ENCODE measurements at places on chromosomes 4 and X.

DNA sequence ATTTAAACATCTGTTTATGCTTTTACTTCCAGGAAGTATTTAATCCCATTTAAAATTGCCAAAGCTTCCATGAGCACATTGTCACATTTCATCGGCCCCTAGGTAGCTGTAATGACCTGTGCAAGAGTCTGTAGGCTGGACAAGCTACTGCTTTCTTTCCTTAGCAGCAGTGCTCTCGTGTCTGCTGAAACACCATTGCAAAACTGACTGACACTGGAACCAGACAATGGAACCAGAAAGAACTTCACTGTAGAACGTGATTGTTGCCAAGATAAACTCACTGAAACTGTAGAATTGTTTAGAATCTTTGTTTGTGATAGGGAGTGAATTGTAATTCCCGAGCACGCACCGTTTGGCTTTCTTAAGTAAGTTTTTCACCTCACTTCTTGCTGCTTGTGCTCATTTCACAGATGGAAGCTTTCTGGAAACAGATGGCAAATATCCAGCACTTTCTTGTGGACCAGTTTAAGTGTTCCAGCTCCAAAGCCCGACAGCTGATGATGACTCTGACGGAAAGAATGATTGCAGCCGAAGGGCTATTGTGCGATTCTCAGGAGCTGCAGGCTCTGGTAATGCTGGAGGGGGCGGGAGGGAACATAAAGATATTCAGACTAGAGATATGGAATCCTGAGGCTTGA is 36.9 kb downstream of the EVC start:
- DNase-seq = no peak

DNA sequence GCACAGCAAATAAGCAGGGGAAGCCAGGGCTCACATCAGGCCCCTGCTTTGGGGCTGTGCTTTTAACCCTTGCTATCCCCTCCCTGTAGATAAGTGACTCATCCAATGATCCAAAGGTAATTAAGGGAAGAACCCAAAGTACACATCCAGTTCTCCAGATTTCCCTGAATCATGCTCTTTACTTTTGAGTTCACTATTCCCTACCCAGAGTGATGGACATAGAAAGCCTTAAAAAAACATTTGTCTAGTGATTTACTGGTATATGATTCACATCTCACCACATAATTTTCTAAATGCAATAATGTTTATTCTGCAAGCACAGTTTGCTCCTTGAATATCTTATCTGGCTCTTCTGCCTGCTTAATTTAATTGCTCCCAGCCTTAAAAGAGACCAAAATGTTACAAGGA is 136.2 kb downstream of the PPP3CA start:
- no peak for DNase-seq

GRCh38 chrX:45806410-45807121 is 605.9 kb upstream of the DIPK2B start:
- no peak for DNase-seq

- DNase-seq = no peak
Observed at GRCh38 chrX:147179625-147180024, 365.1 kb upstream of the CXorf51A start.

DNA sequence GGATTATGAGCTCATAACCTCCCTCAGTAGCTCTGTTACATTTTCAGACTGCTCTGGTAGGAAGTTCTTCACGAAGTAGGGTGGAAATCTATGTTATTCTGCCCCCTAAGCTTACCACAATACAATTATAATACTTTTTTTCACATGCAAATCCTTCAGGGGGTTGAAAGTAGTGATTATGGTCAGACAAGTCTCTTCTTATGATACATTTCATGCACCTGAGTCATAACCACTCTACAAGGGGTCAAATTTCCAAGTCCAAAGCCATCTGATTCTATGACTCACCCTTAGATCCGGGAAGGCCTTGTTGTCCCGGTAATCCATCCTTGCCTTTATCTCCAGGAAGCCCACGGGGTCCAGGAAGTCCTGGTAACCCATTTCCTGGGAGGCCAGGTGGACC is 95.2 kb downstream of the ATG4A start:
- no peak for DNase-seq

DNA sequence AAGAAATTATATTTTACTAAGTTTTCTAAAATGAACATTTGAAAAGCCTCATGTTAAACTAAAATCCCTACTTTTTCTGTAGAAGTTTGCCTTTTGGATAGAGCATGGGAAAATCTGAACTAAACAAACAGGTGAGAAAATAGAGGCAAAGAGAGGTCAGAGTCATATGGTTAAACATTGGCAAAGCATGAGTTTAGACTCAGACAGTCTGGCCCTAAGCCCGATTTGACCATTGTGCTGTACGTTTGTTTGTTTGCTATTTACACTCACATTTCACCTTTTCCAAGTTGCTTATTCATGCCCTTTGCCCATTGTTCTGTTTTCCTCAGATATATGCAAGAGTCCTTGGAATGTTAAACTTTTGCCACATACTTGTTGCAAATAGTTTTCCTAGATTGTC is 85.4 kb downstream of the TIGD2 start:
- no peak for DNase-seq

DNA sequence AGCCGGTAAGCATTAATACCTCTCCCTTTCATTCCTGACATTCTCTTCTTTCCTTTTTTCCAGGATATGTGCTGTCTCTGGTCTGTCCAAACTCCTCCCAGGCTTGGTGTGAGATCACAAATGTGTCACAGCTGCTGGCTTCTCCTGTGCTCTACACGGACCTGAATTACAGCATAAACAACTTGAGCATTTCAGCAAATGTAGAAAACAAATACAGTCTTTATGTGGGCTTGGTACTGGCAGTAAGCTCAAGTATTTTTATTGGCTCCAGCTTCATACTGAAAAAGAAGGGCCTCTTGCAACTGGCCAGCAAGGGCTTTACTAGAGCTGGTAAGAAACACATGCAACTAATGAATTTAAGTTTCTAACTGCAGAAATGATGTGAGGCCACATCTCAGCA is 8.4 kb downstream of the NIPAL1 start:
- no peak for DNase-seq
